Tibial artery (tissue), 4 donors: ENCODE measurements at places on chromosomes 2 and 18.

DNA sequence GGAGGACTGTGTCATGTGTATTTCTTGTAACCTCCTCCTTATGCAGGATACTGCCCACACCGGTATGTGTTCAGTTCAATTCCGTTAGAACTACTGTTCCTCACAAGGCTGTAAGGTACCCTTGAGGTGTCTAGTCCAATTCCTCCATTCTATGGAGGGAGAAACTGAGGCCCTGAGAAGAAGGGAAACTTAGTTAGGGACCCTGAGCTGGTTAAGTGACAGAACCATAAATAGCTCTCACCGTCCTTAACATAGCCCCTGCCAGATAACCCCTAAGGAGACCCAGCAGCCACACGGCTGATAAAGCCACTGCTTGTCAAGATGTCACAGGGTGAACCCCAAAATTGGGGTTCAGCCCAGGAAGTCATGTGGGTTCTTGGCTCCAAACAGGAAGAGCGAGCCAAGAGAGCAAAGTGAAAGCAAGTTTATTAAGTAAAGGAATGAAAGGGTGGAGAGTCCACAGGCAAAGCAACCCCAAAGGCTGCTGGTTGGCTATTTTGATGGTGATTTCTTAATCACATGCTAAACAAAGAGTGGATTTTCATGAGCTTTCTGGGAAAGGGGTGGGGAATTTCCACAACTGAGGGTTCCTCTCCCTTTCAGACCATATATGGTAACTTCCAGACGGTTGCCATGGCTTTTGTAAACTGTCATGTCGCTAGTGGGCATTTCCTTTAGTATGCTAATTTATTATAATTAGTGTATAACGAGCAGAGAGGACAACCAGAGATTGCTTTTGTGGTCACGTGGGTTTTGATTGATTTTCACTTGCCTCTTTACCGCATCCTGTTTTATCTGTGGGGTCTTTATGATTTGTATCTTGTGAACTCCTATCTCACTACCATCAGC is 83.4 kb upstream of the RTN4 start:
- peak; percentile 44 for DNase-seq

- no peak for DNase-seq
Measured at GRCh38 chr2:60465736-60466135, 87.7 kb downstream of the BCL11A start.

GRCh38 chr2:200422071-200422470 is 87.8 kb downstream of the KCTD18 start:
- no peak for DNase-seq

GRCh38 chr2:97724501-97724900 is 11.1 kb downstream of the ZAP70 start:
- no peak for DNase-seq

DNA sequence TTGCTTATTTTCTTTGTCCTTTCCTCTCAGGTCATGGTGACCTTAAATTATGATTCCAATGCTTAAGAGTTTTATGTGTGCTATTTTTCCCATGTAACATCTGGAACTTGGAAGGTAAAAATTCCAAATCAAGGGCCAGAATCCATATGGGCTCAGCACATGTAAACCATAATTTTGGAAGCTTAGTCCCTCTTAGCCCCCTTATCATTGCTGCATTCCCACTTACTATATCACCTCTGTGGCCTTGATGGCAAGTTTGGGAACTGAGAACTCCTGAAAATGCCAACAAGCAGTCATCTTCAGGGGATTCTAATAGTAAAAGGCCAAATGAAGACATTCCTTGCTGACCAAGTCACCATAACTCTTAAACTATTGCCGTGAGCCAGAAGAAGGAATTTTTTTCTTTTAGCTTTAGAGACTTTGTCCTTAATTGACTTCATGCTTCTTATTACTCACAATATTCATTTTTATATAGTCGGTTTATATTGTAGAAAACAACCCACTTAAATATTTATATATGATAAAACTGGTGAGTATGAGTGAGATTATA is 251.4 kb downstream of the SLC8A1 start:
- DNase-seq: no peak

- no peak for DNase-seq
Measured at GRCh38 chr18:49565612-49566011, 3.8 kb downstream of the LIPG start.

DNA sequence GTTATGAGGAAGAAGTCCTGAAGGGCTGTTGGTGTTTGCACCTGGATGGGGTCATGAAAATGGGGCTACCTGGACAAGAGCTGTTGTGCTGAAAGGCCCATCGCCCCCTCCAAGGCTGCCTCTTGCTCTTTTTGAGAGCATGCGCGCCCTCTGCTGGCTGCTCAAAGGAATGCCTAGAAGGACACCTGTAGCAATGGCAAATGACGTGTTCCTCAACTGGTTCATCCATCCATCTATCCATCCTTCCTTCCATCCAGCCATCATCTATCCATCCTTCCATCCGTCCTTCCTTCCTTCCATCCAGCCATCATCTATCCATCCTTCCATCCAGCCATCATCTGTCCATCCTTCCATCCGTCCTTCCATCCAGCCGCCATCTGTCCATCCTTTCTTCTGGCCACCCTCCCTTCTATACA is 17.2 kb upstream of the RPL31 start:
- peak; percentile 74 for DNase-seq

DNA sequence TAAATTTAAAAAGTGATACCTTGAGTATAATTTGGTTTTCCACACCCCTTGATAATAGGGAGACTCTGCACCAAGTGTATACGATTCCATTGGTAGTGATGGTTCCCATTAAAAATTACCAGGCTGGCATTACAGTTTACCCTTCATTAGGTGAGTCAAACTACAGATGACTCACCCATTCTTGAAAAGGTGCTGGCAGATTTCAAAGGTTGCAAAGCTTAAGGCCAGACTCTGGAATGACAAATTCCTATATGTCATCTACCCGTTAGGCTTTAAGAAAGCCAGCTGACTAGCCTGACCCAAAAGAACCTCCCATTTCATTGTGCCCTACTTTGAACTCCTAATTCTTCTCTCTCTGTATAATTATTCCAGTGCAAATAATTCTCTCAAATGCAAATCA is 124.4 kb downstream of the LRRTM4 start:
- no peak for DNase-seq

GRCh38 chr2:207316484-207316883 is 150.7 kb upstream of the KLF7 start:
- no peak for DNase-seq

GRCh38 chr2:241638940-241639339 is 1.4 kb downstream of the ATG4B start:
- DNase-seq: no peak

- DNase-seq: no peak
Measured at GRCh38 chr2:105576440-105577241, 168.1 kb upstream of the NCK2 start.
